Activated CD4-positive, alpha-beta T cell treated with anti-CD3 and anti-CD28 coated beads for 24 hours (primary cell): ENCODE measurements at places on chromosomes 2 and 18.

DNA sequence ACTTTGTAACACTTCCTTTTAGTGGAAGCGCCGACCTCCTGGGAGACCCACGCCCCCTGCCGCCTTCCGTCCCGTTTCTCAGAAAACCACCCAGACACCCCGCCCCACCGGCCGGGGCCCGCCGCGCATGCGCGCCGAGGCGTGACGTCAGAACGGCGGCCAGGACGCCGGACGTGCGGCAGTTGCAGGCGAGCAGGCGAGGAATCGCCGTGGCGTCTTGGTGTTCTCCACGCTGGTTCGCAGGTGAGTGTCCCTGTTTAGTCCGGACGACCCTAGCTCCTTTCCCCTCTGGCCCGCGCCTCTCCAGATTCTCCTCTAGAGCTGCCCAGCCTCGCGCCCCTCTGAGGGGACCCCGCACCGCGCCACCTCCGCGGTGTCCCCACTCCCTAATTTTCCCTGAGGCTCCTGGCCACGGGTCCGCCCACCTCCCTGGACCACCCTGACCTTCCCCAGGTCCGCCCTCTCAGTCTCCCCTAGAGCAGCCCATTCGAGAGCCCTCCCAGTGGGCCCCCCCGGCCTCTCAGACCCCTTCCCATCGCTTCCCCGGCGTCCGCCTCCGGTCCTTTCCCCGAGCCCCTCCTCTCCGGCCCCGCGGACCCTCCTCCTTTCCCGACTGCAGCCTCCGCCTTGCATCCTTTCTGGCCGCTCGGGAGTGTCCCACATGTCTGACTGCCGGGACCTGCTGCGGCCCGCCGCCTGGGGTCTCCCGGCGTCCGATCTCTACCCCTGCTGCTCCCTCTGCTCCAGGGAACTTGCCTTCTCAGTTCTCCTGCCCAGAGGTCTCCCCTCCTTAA lies at the start of gene PLEKHB2:
Gene PLEKHB2, plus strand, starts transcription at position 181 of the 794 bp plus-strand sequence. CDS start 15,606 bp downstream, outside the sequence.
- peak; percentile 84 for DNase-seq

- DNase-seq: peak; percentile 3
Measured at GRCh38 chr18:9334973-9335696, 562 bp downstream of the TWSG1 start.

DNA sequence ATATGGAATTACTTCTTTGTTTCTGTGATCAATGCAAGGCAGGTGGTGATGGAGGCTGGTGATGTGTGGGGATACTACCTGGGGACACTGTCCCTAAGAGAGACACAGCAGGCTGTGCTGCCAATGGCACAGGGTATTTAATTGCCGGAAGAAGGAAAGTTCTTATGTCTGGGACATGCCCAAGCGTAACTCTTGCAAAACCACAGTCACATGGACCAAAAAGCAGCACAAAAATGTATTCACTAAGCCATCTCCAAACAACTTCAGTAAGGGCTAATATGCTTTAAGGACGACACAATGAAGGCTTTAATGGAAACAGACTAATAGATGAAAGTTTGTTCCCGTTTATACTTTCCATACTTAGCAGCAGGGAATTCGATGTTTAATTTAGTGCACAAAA lies 49.7 kb upstream of the AP1S3 start:
- no peak for DNase-seq

- no peak for DNase-seq
Measured at GRCh38 chr2:215680605-215681598, 245.0 kb upstream of the FN1 start.

GRCh38 chr2:168256448-168256847 lies 9.1 kb upstream of the STK39 start:
- no peak for DNase-seq

GRCh38 chr2:217293607-217294006 lies 433.7 kb upstream of the TNP1 start:
- no peak for DNase-seq

- DNase-seq: no peak
Measured at GRCh38 chr2:215031321-215031720, 107.1 kb downstream of the ABCA12 start.

- no peak for DNase-seq
Measured at GRCh38 chr2:181438261-181438660, 18.9 kb upstream of the ITGA4 start.

- DNase-seq: no peak
Measured at GRCh38 chr18:59303006-59303405, 15.4 kb downstream of the CPLX4 start.

GRCh38 chr18:49988733-49989132 lies 175.4 kb upstream of the ACAA2 start:
- DNase-seq: no peak
